SW480 (cell line): ENCODE measurements at places on chromosomes 12 and 14.

DNA sequence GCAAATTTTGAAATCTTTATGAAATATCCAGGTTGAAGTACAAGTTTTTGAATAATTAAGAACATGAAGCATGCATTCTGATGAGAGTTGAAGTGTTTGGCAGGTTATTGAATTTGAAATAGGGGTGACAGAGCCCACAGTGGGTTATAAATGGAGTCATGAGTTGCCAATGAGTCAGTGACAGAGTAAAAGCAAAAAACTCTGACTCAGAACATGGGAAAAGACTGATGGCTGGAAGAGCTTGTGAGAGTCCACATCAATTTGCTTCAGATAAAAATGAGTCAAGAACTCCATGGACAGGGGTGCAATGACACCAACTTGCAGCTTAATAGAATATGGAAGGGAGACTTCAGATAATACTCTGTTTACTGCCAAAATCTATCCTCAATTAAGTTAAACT lies 105.3 kb downstream of the SLC6A15 start:
- no peak for DNase-seq

GRCh38 chr12:99367181-99367580 lies 280.4 kb upstream of the GARIN6 start:
- DNase-seq: no peak

DNA sequence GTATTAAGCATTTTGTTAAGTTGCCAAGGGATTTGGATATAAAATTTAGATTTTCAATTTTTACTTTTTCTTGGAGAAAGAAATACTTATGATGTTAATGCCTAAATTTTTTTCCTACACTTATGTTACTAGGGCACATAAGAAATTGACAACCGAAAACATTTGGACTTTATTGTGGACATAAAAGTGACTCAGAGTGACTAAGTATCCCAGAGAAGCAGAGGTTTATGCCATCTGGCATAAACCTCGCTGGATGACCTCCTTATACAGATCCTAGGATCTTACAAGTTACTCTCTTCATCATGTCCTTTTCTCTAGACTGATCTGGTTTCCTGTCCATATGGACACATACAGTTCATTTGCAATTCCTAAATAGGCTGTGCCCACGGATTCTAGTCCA lies 89.8 kb downstream of the RERG start:
- no peak for DNase-seq

DNA sequence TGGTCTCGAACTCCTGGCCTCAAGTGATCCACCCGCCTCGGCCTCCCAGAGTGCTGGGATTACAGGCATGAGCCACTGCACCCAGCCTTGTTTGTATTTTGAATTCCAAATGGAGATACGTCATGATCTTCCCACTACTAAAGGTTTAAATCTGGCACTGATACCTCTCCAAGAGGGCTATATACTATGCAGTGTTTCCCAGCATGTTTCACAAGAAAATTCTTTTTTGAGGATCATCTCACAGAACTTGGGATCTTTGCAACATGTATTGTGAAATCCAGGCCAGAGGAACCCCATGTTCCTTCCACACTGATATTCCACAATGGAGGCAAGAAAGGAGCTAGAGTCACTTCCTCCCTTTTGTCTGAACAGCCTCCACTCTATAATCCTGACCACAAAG lies 112.7 kb downstream of the NT5DC3 start:
- no peak for DNase-seq

GRCh38 chr12:124607681-124608425 lies 40.4 kb upstream of the NCOR2 start:
- DNase-seq: peak; percentile 50

DNA sequence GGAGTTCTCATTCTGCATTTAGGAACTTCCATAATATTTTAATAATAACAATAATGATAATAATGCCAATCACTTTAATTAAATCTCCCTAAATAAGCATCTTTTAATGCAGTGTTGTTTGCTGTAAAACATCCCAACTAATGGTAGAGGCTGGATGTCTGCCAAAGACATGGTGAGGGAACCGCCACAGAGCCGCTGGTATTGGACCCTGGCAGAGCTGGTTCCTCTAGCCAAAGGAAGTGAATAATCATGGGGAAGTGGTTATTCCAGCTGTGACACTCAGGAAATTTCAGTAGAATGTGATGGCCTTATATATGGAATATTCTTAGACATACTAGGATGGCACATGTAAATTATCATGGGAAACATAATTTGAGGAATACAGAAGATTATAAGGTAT lies 483.3 kb downstream of the ZFP36L1 start:
- DNase-seq: no peak

DNA sequence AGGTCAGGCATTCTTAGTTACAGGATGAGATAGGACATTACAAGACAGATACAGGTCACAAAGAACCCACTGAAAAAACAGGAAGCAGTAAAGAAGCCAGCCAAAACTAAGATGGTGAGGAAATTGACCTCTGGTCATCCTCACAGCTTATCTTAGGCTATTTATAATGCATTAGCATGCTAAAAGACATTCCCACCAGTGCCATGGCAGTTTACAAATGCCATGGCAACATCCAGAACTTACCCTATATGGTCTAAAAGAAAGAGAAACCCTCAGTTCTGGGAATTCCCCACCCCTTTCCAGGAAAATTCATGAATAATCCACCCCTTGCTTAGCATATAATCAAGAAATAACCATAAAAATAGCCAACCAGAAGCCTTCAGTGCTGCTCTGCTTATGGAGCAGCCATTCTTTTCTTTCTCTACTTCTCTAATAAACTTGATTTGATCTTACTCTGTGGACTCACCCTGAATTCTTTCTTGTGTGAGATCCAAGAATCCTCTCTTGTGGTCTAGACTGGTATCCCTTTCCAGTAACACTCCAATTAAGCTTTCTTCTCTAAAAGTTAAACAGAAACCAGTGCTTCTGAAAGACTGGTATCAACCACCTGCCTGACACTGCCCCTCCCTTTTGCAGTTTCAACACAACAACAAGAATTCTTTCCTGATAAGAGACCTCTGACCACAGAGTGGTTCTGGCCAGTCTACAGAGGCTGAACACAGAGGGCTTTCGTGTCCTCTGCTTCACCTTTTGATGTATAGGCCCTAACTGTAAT lies 86.9 kb downstream of the BCAT1 start:
- DNase-seq: peak; percentile 55

- no peak for DNase-seq
These were observed 10.8 kb downstream of the KIF26A start for GRCh38 chr14:104149278-104149595.

DNA sequence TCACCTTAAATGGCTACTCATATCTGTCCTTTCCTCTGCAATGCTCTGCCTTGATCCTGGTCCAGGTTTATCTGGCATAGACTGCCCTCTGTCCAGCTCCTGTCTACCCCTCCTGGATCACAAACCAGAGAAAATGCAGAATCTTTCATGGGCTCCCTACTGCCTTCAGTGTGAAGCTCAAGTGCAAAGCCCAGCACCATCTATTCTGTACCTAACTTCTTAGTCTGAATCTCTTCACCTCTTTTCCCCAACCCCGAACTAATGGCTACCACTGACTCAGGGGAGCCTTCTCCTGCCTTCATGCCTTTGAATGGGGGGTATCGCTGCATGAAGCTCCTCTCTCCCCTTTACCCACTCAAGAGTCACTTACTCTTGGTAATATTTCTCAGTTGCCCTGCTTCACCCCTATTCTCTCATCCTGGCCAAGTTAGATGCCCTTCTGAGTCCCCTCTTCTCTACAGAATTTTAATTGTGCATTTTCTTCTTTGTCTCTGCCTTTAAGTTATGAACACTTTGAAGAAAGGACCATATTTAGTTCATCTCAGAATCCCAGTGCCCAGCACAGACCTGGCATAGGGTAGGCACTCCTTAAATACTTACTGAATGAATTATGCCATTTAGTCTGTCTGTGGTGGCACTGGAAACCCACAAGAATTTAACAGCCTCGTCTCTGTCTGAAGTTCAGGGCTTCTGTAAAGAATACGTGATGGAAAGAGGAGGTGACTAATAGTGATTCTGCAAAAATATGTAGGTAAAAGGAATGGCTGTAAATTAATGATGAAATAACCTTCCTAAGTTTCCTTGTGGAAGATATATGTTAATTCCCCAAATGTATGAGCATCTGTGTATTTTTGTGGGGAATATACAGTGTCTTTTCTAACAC lies 191.3 kb upstream of the AMIGO2 start:
- peak; percentile 99 for DNase-seq

GRCh38 chr14:54475187-54475899 lies 13.4 kb downstream of the GMFB start:
- DNase-seq: no peak

DNA sequence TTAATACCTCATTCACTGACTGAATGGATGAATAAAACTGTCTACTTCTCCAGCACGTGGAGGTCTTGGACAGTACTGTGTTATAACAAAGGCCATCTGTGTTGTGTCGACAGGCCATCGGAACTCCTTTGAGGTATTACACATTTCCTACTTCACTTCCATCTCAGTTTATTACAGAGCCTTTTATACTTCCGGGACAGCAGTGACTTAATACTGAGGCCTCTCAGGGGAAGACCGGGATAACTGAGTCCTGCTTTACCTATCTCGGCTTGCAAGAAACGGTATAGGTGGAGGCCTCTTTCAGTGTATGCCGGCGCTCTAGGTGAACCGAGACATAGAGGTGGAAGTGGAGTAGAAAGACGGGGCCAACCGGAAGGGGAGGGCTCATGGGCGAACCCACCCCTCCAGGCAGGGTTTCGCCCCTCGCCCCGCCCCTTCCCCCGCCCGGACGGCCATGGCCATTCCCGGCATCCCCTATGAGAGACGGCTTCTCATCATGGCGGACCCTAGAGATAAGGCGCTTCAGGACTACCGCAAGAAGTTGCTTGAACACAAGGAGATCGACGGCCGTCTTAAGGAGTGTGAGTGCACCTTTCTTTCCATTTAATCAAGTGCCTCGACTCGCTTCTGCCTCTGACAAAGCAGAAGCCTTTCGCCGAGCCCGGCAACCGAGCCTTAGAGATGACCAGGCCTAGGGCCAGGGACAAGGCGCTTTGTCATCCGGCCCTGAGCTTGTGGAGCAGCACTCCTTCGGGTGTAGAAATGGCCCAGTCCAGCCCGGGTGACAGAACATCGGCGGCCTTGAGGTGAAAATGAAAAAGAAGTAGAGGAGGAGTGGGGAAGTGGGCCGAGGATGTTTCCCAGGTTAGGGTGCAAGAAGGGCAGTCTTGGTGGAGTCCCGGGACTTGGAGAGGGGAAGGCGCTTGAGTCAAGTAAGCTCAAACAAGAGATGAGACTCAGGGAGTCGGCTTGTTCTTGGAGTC lies at the start of gene PSMC6:
Gene PSMC6, plus strand, starts transcription at position 477 of the 983 bp plus-strand sequence. Its CDS starts 20 bp downstream, at position 497.
- DNase-seq: peak; percentile 93

DNA sequence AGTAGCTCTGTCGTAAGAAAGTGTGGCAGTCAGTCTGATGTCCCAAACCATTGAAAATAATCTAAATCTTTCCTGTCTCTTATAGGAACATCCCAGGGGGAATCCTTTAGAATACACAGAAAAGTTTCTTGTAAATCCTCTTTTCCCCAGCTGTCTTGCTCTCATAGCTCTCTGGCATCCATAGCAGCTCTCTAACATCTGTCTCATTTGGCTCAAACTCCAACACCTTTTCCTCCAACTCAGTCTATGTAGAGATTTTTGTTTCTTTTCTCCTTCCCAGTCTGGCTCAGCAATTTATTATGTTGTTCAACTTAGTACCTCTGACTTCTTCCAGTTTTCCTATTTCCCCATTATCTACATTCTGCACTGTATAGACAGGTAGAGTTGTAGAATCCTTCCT lies 84.4 kb upstream of the NEDD1 start:
- no peak for DNase-seq

GRCh38 chr12:93127107-93127560 lies 198.0 kb upstream of the EEA1 start:
- no peak for DNase-seq

DNA sequence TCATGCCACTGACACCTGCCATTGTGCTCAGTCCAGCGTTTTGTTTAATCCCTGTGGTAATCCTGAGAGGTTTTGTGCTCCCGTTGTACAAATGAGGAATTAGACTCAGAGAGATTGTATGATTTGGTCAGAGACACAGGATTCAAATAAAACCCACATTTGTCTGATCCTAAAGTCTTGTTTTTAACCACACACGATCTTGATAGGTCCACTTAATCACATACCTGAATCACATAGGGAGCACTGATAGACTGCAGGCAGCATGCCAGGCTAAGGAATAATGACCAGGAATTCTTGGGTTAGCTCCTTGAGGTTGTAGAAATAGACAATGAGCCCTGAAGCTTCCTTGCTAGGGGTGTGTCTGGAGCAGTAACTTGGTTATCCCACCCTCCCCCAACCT lies 202.6 kb upstream of the RGS6 start:
- DNase-seq: no peak

DNA sequence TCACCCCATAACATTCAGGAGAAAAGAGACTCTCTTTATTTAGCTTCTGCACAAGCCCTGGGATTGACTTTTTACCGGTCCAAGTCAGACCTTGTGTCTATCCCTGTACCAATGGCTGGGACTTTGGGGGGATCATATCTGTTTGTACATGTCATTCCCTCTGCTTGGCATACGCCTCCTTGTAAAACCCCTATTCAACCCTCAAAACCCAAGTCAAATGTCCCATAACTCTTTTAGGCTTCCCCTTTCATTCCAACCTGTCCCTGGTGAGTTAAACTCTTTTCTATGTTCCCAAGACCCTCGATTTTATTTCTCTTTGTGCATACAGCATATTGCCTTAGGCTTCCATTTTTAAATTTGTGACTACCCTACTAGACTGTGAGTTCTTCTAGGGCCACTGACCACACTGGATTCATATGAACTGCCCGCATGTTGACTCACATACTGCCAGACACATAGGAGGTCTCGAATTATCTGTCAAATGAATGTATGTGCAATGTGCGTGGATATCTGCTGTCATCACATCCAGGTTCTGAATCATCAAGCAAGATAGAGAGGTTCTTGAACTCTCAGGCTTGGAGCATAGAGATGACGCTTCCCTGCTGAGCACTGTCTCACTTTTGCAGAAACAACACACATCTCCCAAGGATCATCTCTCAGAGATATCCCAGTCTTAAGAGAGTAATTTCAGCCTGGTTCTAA lies 548.6 kb upstream of the TBX3 start:
- no peak for DNase-seq

DNA sequence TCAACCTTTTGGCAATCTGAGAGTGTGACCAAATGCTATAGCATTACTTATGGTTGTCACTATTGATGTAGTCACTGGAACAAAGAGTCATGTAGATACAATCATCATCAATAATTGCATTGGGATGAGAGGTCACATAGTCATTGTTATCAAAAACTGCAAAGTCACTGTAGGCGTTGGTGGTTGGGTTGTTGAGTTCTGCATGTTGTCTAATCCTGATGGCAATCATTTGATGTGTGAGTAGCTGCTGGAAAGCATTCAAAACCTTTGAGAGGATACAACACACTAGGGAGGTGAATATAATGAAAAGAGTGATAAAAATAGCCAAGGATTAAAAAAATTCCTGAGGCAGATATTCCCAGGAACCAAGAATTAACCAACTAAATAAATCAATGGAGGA lies 214.7 kb upstream of the SYT10 start:
- no peak for DNase-seq

DNA sequence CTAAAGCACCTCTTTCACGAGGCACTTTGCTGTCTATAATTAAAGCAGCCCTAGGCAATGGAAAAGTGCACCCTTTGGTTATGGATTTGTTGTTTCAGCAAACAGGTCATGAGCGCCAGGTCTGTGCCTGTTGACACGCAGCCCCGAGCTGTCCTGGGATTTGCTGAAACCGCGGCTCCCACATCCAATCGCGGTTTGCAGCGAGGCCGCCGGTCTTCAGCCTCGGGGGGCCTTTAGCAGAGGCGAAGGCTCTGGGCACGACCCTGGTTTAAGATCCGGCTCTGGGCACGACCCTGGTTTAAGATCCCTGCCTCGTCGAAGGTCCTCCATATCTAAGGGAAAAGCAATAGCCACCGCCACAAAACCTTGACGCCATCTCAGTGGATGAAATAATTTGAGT lies 79.2 kb downstream of the GLT1D1 start:
- DNase-seq: no peak

GRCh38 chr12:108683906-108684556 lies 47.3 kb downstream of the CORO1C start:
- DNase-seq: no peak
